ENCODE measurements at places on chromosomes 2 and 18.

GRCh38 chr2:101047774-101048173 is 45.7 kb downstream of the RPL31 start:
- no peak for DNase-seq

GRCh38 chr2:104902317-104902716 is 48.4 kb downstream of the POU3F3 start:
- DNase-seq: no peak

DNA sequence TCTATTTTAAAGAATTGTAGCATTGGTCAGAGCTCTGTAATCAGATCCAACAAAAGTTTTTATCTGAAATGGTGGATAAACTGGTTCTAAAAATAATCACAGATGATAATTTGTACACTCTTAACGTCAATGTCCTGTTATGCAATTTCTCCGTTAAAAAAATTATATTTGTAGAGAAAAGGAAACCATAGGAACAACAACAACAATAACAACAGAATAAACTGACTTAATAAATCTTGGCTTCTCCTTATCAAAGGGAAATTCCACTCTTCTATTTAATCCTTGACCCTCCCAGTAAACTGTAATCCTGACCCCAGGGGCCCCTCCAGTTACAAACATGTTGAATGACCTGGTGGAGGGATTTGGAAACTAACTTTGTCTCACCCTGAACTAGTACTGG is 78.6 kb upstream of the ZFP36L2 start:
- DNase-seq: no peak

GRCh38 chr2:134461511-134461910 is 207.6 kb downstream of the MGAT5 start:
- no peak for DNase-seq

GRCh38 chr2:74778381-74779264 is 55.3 kb upstream of the HK2 start:
- DNase-seq: no peak

- no peak for DNase-seq
Measured at GRCh38 chr2:57892920-57893319, 153.7 kb upstream of the VRK2 start.

- no peak for DNase-seq
Measured at GRCh38 chr18:54069729-54070128, 154.7 kb downstream of the MBD2 start.

- DNase-seq: no peak
Measured at GRCh38 chr2:53827398-53828175, 32.2 kb downstream of the GPR75 start.

All from stimulated activated CD4-positive, alpha-beta T cell treated with anti-CD3 and anti-CD28 coated beads, Interleukin-4, amount 100 ng/mL, for 48 hours (primary cell).